ENCODE measurements at places on chromosomes 13 and 19.
A peak's percentile ranks its signal among the peaks of the same experiment; 100 is the strongest.

DNA sequence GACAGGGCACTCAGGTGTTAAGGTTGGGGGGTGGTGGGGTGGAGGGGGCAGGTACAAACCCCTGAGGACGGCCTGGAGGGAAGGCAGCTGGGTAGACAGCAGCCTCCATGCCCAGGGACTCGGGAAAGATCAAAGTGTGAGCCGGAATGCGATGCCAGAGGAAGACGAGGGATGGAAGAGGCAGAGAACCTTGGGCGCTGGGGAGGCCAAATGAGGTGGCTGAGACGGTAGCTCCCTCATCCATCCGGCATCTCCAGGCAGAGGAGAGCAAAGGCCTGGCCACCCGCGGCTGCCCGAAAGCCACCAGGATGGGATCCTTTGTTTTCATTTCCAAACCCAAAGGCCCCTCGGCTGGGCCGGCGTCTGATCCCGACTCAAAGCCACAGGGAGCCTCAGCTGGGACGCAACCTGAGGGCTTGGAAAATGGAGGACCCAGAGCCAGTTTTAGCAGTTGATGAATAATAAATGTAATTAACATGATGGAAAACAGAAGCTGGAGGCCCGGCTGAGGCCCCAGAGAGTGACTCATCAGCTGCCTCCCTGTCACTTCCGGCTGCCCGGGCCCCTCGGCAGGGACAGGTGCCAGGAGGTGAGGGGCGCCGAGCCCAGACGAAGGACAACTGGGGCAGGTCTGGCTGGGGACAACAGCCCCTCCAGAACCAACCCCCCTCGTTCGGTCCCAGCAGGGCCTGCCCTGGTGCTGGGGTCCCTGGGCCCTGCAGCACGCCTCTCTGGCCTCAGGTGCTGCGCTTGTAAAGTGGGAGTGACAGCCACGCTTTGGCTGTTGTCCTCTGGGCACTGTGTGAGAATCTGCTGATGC, 61.6 kb downstream of the CEBPG start:
- no peak for DNase-seq

- no peak for DNase-seq
Measured at GRCh38 chr13:112890316-112891145, 78.5 kb upstream of the MCF2L start.

GRCh38 chr19:6481541-6482342, at the start of gene DENND1C:
DENND1C (minus strand) TSS chr19:6481787; CDS start chr19:6481695, 92 bp downstream.
- peak; percentile 43 for DNase-seq

DNA sequence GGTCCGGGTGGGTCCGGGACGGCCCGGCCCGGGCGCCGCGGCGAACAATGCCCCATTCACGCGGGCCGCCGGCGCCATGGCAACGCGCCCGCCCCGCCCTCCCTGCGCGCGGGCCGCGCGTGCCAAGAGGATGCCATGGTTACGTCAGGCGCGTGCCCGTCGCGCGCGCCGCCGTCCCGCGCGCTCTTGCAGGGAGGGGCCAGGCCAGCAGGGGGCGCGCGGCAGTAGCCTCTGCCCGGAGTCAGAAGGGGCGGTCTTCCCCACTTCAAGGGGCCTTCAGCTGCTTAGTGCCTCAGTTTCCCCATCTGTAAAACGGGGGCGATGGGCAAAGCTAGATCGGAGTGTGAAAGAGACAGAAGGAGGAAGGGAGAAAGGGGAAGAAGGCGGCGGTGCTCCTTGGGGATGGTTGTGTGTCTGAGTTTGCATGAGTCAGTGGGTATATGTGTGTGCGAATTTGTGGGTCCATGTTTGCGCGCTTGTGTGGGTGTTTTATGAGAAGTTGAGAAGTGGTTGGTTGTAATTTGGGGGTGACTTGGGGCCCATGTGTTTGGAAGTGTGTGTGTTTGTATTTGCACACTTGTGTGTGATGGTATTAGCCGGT, 11.6 kb upstream of the NFIX start:
- DNase-seq, result peak; percentile 69

DNA sequence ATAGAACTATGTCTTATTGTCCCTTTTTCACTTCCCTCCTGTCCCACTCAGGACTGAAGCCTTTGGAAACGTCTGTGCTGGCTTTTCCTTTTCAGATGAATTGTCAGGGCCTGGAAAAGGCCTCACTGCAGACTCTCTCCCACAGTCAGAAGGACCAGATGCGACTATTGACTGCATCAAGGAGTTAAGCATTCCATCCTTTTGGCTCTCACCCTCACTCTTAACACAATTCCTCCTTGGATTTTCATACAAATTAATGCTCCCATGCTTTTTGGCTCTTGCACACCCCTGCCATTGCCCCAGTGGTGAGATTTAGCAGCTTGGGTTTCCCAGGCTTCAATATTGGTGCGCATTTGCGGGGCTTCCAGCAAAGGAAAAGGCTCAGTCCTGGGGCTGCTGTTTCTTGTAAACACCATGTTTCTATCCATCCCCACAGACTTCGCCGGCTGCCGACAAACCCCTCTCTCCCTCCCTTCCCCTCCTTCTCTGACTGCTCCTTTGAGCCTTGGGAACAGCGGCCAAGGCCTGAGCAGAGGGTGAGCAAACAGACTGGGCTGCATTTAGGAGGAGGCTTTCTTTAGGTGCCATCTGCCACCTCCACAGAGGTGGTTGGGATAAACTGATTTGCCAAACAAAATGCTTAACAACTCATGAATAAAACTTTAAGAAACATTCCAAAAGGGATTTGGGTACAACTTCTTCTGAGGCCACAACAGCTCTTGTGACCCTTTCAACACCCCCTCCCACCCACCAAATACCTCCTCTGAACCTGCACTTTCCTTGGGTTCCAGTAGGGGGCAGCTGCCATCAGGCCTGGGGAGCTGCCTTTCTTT, 48.6 kb upstream of the PCDH8 start:
- DNase-seq, result no peak

- no peak for DNase-seq
Measured at GRCh38 chr13:50322006-50322405, 306.8 kb downstream of the KCNRG start.

- DNase-seq, result no peak
Measured at GRCh38 chr13:53217194-53217593, 188.6 kb downstream of the OLFM4 start.

DNA sequence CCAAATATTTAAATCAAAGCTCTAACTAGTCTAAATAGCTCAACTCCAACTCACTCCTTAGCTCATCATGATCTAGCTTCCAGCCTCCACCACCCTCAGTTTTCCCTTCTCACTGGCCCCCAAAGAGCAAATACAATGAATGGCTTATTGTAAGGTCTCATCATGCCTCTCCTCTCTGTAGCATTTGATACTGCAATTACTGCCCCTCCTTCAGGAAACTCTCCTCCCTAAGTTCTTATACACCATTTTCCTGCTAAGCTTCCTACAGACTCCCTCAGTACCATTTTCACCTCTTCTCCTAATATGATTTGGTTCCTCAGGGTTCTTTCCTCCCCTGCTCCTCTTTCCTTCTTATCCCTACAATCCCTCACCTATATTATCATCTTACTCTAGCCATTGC, 12.8 kb downstream of the KPNA3 start:
- DNase-seq, result no peak

GRCh38 chr13:65966991-65967451, 1263.1 kb downstream of the PCDH9 start:
- no peak for DNase-seq

GRCh38 chr19:7914099-7914498, 531 bp upstream of the TGFBR3L start:
- DNase-seq, result no peak

DNA sequence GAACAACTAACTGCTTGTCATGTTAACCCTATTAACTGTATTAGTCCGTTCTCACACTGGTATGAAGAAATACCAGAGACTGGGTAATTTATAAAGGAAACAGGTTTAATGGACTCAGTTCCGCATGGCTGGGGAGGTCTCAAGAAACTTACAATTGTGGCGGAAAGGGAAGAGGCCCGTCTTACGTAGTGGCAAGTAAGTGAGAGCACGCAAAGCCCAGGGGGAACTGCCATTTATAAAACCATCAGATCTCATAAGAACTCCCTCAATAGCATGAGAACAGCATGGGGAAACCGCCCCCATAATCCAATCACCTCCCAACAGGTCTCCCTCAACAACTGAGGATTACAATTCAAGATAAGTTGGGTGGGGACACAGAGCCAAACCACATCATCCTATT, 34.7 kb downstream of the PHF11 start:
- no peak for DNase-seq

DNA sequence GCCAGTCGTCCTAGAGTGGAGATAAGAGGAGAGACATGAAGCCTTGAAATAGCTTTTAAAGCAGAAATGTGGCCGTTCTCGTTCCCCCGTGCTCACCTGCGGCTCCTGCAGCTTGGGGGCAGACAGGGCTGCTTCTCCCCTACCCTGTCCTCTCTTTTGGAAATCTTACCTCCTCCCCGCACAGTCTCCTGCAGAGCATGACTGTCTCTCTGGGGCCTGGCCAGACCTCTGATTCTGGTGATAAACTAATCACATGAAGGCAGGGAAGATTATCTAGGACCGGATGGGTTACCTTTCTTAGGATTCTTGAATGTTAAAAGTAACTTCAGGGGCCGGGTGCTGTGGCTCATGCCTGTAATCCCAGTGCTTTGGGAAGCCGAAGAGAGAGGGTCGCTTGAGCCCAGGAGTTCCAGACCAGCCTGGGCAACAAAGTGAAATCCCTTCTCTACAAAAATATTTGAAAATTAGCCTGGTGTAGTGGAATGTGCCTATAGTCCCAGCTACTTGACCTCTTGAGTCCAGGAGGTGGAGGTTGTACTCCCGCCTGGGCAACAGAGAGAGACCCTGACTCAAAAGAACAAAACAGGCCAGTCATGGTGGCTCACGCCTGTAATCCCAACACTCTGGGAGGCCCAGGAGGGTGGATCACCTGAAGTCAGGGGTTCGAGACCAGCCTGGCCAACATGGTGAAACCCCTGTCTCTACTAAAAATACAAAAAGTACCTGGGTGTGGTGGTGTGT, 8.1 kb downstream of the CEBPA start:
- DNase-seq, result no peak

- no peak for DNase-seq
Measured at GRCh38 chr13:23146006-23146405, 34.8 kb upstream of the SGCG start.

DNA sequence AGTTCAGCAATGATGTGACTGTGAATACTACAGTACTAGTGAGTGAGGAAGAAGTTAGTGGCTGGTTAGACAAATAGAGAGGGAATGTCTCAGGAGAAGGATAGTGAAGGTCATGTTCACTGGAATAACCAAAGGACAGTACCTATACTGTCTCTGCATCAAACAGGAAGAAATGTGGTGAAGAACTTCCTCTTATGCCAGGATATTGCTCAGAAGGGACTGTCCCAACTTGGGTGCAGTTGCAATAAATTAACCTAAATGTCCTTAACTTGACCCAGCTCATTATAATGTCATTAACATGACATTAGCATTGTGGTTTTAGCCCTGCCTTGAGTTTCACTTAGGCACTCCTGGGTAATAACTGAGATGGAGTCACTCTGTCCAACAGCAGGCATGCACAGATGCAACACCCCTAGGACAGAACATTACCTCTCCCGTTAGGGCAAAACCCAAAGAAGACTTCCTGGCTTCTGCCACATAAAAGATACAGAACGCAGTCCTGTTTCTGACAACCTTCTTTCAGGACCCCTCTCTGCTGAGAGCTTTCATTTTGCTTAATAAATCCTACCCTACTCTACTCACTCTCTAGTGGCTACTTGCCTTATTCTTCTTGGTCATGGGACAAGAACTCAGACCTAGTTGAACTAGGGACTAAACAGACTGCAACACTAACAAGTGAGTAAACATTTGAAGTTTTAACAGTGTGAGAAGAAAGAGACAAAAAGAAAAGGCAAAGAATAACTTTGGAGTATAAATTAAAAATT, 1591.6 kb upstream of the MIR17HG start:
- no peak for DNase-seq

GRCh38 chr19:28700176-28700575, 512.8 kb downstream of the UQCRFS1 start:
- no peak for DNase-seq

GRCh38 chr19:3954107-3954506, 16.8 kb downstream of the DAPK3 start:
- no peak for DNase-seq

- DNase-seq, result peak; percentile 64
Measured at GRCh38 chr19:658916-659839, 3.8 kb downstream of the RNF126 start.

- no peak for DNase-seq
Measured at GRCh38 chr13:39956036-39956435, 300.6 kb downstream of the COG6 start.

GRCh38 chr19:3441986-3442329, 38.4 kb downstream of the SMIM24 start:
- no peak for DNase-seq

DNA sequence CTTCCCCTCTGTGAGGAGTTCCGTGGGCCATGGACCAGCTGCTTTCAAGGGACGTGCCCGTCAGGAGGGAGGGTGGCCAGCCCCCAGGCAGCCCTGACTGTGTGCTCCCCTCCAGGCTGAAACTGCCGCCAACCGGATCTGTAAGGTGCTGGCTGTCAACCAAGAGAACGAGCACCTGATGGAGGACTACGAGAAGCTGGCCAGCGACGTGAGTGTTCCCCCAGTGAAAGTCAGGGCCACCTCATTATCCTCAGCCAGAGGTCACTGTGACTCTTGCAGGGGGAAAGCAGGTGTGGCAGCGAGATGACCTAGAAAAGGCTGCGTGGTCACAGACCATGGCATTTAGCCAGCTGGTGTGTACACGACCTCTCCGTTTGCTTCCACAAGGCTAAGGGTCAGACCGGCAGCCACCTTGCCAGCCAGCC, 29.9 kb downstream of the CAPN12 start:
- DNase-seq, result no peak

DNA sequence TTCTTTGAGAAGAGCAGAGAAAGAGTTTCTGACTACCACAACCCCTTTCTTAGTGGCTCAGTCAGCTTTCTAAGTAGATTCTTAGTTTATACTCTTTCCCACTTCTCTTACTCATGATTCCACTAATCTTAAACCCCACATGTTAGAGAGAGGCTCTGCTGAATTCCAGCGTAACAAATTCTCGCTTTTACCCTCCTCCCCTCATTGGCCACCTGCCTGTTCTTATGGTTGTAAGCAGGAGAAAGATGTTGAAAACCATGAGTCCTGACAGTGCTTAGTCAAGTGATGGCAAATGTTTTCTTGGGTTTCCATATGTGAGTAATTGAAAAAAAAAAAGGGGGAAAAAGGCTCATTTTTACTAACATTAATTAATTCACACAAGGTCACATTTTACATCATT, 125.9 kb downstream of the ZDHHC20 start:
- DNase-seq, result no peak

DNA sequence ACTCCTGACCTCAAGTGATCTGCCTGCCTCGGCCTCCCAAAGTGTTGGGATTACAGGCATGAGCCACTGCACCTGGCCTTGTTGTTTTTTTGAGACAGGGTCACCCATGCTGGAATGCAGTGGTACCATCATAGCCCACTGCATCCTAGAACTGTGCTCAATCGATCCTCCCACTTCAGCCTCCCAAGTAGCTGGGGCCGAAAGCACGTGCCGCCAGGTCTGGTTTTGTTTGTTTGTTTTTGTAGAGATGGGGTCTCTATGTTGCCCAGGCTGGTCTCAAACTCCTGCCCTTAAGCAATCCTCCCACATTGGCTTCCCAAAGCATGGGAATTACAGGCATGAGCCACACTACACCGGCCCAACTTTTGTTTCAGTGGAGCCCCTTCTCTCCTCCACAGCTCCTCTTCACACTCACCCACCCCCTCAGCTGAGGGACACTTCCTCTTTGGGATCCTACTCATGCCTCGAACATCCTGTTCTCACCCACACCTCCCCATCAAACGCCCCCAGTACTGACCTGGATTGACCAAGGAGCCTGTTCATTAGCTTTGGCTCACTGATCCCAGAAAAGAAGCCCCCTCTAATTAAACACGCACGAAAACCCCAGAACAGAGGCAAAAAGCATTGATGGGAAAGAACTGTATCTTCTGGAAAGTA, 12.8 kb upstream of the CERS4 start:
- DNase-seq, result no peak

GRCh38 chr19:43551399-43552197, 18.6 kb downstream of the ZNF575 start:
- DNase-seq, result no peak
